ENCODE measurements at places on chromosomes 6 and 20. TPM values are rescaled to one million over a fixed set of nuclear protein-coding genes. Genes with fewer than 3 reads are reported as not detected.

DNA sequence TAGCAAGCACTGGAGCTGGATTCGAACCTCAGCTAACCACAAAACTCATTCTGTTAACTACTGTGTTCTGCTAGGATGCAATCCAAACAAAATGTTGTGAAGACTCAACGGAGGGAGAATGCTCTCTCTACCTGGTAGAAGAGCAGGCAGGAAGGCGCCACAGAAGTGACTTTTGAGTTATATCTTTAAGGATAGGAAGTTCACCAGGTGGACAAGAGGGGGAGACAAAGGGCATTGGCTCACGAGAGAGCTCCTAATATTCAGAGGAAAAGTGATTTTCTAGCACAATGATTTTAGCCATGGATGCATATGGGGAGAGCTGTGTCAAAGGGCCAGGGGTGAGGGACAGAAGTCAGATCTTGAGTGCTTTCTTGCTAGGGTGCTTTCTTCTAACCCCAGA, 108.4 kb upstream of the MAFB start:
- no peak for DNase-seq

DNA sequence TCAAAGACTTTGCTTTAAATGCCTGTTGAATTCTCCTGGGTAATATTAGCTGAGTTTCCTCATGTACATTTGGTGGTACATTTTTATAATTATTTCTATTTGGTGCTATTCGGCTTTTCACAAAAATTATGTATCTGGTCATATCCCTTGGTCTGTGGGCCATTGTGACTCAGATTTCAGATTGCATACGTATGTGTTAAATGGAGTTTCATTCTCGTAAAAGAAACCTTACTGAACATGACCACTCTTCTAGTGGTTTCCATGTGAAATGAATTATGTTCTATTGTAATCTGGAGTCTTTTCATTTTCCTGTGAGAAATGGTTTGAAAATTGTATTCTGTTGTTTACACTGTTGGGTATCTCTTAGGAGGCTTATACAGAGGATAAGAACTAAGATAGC, 386.2 kb upstream of the FLRT3 start:
- DNase-seq: no peak

- DNase-seq: no peak
These were observed 26.4 kb upstream of the ZMYND8 start for GRCh38 chr20:47382746-47383415.

GRCh38 chr6:84763886-84764331, 489 bp downstream of the TBX18 start:
- no peak for DNase-seq

DNA sequence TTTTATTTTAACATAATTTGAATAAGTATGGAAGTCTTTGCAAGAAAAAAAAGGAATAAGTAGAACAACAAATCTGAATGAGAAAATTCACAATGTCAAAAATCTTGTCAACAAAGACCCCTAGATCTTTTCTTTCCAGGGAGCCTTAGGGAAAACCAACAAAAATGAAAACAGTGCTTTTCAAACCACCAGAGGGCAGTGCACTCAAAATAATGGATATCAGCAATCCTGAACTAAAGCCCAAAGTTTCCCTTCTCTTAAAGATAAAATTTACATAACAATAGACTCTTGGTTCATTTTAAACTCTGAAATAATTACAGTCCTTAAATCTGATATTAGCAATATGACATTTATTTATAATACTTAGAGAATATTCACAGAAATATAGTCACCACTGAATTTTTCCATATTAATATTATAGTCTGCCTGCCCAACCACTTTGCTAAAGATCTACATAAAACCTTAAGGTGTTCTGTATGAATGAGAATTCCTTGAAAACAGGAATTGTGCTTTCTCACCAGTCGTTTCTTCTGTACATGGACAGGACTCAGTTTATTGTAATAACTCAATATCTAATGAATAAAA, 105.3 kb upstream of the BMP5 start:
- DNase-seq: no peak

The UBD gene
- total RNA-seq: not detected

The DAAM2 gene
- not detected for total RNA-seq

The PRKN gene
- total RNA-seq: not detected

Measured in PC-9 (cell line).